Activated T-cell treated with anti-CD3 and anti-CD28 coated beads for 1 hour (primary cell): ENCODE measurements at places on chromosomes 16 and 17.

DNA sequence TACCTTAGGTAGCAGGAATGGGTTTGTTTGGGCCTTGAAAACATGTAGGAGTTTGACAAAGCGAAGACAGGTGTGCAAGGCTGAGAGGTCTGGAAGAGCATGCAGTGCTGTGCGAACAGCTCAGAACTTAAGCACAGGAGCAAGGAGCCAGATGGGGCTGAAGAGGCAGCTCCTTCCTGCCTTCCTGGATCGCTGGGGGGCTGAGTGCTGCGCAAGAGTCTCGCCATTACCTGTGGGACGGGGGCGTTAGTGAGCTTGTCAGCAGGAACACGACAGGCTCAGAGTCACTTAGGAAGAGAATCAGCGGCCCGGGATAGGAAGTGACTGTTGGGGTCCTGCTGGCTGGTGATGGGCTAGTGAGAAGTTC is 464 bp upstream of the MRM1 start:
- DNase-seq = no peak

- no peak for DNase-seq
Measured at GRCh38 chr16:48091117-48091516, 64.7 kb downstream of the ABCC12 start.

DNA sequence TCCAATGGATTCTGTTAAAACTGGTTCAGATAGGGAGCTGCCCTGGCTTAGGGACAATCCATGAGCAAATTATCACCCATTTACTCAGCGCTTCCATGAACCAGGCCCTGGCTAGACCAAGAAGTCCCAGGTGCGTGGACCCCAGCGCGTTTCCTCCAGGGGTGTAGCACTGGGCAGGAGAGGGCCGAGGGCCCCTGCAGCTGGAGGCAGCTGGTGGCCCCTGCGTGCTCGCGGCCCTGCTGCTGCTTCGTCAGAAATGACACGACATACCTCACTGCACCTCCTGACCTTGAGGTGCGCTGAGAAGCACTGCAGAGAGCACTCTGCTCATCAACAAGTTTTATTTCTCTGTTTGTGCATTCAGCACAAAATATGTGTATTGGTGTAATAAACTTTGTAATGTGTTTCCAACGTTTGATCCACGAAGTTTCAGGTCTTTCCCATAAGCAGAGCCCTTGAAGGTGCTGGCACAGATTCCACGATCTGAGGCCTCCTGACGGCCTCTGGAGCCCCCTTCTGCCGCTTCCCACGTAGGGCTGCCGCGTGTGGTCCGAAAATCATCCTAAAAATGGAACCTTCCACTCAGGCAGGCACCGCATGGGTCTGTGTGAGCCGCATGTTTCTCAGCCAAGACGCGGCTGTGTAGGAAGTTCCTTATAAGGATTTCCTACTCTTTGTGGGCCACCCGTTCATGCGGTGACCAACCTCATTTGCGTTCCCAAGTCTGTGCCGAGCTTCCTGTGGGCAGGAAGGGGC is 50.8 kb upstream of the ZCCHC14 start:
- no peak for DNase-seq

GRCh38 chr17:69500911-69501429 is 86.5 kb downstream of the MAP2K6 start:
- DNase-seq = no peak

DNA sequence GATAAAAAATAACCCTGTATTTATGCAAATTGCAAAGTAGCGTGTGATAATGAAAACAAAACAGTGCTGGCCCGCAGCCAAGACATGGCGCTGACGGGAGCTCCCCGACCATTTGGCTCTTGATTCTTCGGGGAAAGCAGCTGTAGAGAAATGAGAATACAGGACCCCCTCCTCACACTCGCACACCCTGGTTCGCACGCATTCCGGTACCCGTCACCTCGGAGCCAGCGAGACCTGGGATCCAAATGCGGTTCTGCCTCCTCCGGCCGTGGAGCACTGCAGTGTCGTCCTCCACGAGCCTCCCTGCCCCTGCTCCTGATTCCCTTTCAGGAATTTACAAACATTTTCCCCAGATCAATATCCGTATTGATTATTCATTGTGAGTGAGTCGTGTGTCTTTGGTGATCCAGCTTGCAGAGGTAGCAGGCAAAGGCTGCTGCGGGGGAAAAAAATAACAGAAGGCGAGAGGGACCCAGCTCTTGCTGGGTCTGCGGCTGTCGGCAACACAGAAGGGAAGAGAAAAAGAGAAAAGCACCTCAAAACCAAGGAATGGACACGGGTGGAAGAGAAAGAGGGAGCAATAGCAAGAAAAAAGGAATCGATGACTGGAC is 184.1 kb upstream of the ZFHX3 start:
- DNase-seq = no peak

- no peak for DNase-seq
Measured at GRCh38 chr16:66490774-66491715, 58.9 kb downstream of the TK2 start.

GRCh38 chr17:15239491-15239890 is 25.6 kb downstream of the PMP22 start:
- DNase-seq = no peak

- no peak for DNase-seq
Measured at GRCh38 chr16:56795011-56795410, 65.1 kb downstream of the NUP93 start.

- no peak for DNase-seq
Measured at GRCh38 chr17:31517524-31517923, 126.0 kb downstream of the RAB11FIP4 start.

DNA sequence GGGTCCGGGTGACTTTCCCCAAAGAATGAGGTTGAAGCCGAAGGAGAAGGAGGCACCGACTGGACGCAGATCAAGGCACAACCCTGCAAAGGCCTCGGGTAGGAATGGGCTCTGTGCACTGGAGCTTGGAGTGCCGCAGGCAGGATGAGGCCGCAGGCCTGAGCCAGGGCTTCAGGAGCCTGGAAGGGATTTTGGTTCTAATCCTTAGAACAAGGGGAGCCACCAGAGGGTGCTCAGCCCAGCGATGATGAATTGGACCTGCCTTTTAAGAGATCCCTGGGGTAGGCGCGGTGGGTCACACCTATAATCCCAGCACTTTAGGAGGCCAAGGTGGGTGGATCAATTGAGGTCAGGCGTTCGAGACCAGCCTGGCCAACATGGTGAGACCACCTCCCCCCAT is 8.1 kb downstream of the CIBAR2 start:
- no peak for DNase-seq

GRCh38 chr16:57510016-57510871 is 24.0 kb upstream of the DOK4 start:
- DNase-seq = no peak

- no peak for DNase-seq
Measured at GRCh38 chr17:27495460-27495859, 39.2 kb downstream of the KSR1 start.

GRCh38 chr16:83689385-83689831 is 118.4 kb upstream of the HSBP1 start:
- no peak for DNase-seq

DNA sequence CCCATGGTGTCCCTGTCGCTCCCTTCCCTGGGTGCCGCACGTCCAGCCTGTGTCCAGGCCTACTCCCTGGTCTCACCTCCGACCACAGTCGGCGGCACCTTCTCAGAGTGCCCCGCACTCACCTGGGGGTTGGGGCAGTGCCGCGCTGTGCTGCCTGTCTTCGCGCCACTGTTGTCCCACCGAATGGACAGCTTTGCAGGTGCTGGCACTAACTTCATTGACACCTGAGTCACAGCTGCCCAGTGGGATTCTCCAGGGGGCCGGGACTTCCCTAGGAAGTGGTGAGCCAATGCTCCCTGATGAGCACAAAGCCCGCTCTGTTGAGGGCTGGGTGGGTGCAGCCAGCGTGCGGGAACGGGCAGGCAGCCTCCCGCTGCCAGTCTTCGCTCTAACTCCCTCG is 24.3 kb upstream of the DBNDD1 start:
- no peak for DNase-seq

DNA sequence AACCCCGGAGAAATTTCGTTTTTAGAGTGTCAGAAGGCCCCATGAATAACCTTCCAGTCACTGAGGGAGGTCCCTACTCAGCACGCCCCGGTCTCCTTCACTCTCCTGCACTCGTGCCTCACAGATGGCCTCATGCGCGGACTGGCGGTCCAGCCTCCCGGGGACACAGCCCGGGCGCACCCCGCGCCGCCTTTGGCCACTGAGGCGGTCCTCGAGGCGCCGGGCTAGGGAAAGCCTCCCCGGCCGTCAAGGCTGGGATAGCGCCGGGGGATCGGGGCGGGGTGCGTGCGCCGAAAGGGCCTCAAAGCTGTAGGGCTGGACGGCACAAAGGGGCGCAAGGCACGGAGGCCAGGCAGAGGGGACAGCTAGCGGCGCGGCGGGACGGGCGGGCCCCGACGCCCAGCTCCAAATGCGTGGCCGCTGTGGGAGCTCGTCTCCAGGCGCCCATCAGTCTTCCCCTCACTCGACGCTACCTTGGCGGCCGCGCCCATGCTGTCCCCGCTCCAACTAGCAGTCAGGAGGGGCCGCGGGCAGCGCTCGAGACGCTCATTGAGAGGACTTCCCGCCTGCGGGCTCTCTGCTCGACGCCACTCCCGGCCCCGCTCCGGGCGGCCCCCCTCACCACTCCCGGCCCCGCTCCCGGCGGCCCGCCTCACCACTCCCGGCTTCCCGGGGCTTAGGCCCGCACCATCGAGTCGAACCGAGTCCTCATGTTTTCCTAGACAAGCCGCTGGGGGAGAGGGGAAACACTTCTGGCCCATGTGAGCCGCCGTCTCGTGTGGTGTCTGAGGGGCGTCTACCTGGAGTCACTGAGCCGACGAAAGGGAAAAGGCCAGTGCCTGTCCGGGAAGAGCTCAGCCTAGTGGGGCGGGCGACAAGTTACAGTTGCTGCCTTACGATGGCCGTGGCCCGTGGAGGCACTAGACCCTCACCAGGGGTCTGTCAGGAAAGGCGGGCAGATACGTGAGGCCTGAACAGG is at the start of gene USP6:
TSS of gene USP6 (plus strand) at position 360 of the 979 bp plus-strand sequence. CDS start 14,336 bp downstream, outside the sequence.
- DNase-seq = no peak

- DNase-seq = no peak
Measured at GRCh38 chr17:44260296-44260695, 7.6 kb downstream of the SLC4A1 start.

GRCh38 chr17:31448467-31449077 is 57.1 kb downstream of the RAB11FIP4 start:
- no peak for DNase-seq

DNA sequence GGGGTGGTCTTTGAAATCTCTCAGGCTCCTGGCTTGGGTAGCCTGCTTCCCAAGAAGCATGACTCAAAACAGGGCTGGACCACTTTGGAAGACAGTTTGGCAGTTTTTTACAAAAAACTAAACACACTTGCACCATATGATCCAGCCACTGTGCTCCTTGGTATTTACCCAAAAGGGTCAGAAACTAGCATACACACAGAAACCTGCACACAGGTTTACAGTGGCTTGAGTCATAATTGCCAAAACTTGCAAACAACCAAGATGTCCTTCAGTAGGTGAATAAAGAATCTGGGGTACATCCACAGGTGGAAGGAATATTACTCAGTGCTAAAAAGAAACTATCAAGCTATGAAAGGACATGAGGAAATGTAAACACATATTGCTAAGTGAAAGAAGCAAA is 323.2 kb upstream of the CDH5 start:
- DNase-seq = no peak

DNA sequence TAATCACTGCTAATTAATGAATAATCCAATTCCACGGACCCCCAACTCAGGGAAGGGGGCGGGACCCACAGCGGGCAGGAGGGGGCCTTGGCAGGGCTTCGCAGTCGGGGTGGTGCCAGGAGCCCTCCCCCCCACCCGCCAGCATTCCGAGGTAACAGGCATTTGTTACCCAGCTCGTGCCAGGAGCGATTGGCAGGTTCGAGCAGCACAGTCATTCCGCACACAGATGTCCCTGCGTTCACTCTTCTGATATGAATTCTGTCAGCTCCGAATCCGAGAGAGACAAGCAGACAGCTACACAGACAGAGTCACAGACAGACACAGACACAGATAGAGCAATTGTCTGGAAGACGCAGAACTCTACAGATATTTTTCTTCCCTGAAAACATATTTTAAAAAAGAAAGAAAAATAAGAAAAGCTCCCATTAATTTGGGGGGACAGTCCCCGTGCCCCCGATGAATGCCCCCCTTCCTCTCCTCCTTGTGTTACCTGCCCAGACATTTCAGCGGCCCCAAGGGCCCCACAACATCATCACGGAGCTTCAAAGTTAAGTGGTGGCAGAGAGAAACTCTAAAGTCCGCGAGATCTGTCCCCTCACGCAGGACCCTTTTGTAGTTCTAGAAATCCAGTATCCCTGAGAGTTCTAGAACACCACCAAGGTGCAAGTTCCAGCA is 10.2 kb downstream of the NEUROD2 start:
- no peak for DNase-seq

- no peak for DNase-seq
Measured at GRCh38 chr17:31155208-31155810, 60.5 kb downstream of the NF1 start.

DNA sequence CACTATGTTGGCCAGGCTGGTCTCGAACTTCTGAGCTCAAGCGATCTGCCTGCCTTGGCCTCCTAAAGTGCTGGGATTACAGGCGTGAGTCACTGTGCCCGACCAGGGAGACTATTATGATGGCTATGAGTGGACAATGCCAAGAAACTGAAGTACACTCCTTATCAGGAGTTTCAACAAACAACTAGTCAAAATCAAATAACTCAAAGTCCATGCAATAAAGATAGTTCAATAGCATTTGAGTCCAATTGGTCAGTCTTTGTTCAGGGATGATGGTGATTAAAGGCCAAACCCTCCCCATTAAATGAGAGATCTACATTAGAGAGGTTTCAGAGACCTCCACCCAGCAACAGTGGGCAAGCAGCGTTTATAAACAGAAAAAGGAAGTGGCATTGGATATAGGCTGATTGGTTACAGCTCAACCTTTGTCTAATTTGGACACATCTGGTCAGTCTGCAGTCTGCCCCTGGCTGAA is 8.0 kb downstream of the CHST5 start:
- no peak for DNase-seq

DNA sequence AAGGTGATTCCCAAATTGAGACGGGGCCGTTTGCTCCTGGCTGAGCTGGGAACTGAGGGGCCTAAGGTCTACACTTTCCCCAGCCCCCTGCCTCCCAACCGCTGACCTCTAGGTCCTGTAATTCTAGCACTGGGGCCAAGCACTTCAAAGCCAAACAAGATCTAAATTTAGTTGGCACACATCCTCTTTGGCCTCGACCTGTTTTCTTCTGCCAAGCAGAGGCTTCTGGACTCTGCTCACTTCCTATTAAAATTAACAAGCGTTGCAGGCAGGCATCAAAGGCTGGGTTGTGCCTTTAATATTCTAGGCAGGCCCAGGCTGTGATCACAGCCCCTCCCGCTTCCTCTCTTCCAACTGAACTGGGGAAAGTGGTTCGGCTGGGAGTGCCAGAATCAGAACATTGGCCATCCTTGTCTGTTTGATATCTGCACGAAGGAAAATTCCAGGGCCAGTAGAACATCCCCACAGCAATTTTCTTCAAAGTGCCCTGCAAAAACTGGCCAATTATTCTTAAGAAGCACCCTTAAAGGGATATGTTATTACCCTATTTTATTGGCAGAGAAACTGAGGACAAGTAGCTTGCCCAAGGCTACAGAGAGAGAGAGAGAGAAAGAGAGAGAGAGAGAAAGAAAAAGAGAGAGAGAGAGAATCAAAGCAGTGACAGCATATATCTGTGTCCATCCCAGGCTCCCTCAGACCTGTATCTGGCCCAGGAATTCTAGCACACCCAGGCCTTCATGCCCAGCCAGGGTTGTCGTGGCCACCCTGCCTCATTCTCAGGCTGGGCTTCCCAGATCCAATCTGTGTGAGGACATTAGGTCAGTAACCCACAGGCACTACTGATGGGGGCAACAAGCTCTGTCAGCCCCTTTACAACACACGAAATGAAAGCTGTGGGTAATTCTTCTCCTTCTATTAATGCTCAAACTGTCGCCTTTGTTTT is 12.8 kb upstream of the MT4 start:
- no peak for DNase-seq

GRCh38 chr17:1231456-1231855 is 38.8 kb upstream of the BHLHA9 start:
- DNase-seq = no peak
